NCI-H345 (cell line): ENCODE measurements at places on chromosomes 3 and 15.

- DNase-seq: no peak
These were observed 233.1 kb downstream of the THRB start for GRCh38 chr3:24261521-24261920.

DNA sequence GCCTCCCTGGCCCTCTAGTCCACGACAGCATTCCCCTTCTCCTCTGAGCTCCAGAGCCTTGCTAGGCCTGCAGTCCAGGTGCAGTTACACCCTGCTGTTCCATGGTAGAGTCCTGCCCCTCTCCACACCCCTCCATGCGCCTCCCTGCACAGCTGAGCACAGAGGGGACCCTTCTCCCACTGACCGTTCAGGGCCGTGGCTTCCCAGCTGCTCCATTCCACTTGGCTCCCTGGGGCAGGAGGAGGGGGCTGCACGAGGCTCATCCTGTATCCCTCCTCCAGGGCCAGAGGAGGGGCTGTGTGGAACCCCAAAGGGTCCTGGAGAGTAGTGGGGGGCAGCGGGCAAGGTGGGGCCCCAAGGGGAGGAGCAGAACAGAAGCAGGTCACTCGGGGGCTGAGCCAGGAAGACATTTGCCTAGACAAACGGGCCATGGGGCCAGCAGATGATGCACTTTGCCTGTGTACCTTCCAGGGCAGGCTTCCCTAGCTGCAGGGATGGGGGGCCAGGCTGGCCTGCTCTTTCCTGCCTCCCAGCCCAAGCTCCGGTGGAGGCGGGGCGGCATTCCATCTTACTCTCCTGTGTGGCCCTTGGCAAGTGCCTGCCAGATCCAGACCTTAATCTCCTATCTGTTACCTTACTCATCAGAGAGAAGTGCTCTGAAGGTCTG is 20.7 kb upstream of the GOLGA6C start:
- DNase-seq: no peak

DNA sequence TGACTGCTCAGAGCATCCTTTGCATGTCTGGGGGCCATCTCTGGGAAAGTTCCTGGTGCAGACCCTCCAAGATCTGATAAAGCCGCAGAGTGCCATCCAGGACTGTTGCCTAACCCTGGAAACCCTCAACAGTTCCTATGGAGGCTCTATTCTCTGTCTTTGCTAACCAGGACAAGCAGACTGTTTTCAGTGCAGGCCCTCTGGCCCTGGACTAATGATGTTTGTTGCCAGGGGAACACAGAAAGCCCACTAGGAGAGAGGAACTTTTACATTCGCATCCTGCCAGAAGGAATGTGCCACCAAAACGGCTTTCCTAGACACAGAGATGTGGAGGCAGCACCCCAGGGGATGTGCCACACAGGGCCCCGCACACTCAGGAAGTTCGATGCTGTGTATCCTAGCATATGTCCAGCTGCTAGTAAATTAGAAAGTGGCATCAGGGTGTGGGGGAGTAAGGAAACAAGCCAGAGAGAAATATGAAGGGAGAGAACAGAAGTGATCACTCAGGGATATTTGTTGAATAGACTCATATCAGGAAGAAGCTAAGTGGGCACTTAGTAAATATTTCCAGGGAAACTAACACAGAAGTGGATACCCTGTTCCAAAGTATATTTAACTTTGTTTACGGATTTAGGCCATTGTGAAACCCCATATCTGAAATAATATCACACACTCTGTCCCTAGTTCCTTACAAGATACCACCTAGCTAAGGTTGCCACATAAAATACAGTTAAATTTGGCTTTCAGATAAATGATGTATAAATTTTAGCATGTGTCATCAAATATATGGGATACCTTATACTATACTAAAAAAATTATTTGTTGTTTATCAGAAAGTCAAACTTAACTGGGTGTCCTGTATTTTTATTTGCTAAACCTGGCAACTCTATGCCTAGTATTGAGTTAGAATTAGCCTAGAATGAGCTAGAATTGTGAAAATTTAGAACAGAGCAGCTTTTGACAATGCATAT is 29.9 kb upstream of the TMOD3 start:
- no peak for DNase-seq

GRCh38 chr3:60536420-60536819 is 714.8 kb downstream of the FHIT start:
- DNase-seq: peak; percentile 70

- DNase-seq: no peak
These were observed 42.1 kb downstream of the CDCP1 start for GRCh38 chr3:45103753-45104714.

- DNase-seq: no peak
These were observed 124.3 kb upstream of the PTX3 start for GRCh38 chr3:157312376-157312745.

GRCh38 chr3:84679211-84679610 is 279.6 kb upstream of the CADM2 start:
- no peak for DNase-seq

GRCh38 chr15:38164061-38164460 is 88.6 kb upstream of the SPRED1 start:
- no peak for DNase-seq

GRCh38 chr3:171328419-171329082 is 131.7 kb downstream of the TNIK start:
- DNase-seq: no peak

- no peak for DNase-seq
These were observed 25.2 kb downstream of the EOMES start for GRCh38 chr3:27696906-27697305.

GRCh38 chr3:115784739-115785536 is 161.6 kb downstream of the GAP43 start:
- peak; percentile 6 for DNase-seq

GRCh38 chr15:98671060-98672008 is 23.0 kb downstream of the IGF1R start:
- DNase-seq: no peak

GRCh38 chr15:32716216-32716914 is 1.4 kb upstream of the GREM1 start:
- no peak for DNase-seq

GRCh38 chr3:73296859-73297258 is 235.4 kb downstream of the EBLN2 start:
- DNase-seq: no peak

DNA sequence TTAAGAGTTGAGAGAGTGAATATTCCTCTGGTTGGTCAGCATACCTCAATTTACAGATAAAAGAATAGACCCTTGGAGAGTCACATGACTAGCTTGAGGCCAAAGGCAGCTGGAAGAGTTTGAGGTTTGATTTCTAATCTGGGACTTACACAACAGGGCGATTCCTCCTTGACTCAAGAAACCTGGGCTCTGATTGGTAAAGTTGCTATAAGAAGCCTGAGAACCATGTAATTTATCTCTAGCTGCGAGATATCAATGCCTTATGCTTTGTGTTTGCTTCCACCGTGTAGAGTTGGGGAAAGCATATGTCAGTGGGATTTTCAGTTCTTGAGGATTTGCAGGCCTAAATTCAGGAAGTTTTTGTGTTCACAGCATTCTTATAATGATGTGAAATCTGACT is 206.0 kb downstream of the KLHL25 start:
- no peak for DNase-seq

DNA sequence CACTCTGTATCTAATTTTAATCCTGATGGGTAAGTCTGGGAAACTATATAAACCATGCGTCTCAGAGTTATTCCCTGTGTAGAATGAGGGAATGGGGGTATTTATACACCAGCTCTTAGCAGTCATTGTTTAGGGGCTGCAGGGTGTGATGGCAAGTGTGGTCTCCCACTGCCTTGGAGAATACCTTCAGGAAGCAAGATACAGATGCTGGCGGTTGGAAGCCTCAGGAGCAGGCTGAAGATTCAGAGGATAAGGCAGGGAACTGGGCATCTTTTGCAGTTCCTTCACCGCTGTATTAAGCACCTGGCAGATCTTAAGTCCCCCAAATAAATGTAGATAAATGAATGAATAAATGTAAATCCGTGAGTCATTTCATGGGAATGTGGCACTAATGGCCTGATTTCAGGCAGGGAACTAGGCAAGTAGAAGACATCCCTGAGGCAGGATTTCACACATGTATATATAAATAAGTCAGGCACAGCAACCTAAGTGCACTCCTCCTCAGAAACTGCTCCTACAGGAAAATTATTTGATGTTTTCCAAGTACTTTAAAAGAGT is 209.2 kb upstream of the GADL1 start:
- DNase-seq: no peak

- no peak for DNase-seq
These were observed 22.4 kb upstream of the IL16 start for GRCh38 chr15:81174125-81174791.

- DNase-seq: no peak
These were observed 281.7 kb downstream of the ROBO2 start for GRCh38 chr3:77321646-77322045.

DNA sequence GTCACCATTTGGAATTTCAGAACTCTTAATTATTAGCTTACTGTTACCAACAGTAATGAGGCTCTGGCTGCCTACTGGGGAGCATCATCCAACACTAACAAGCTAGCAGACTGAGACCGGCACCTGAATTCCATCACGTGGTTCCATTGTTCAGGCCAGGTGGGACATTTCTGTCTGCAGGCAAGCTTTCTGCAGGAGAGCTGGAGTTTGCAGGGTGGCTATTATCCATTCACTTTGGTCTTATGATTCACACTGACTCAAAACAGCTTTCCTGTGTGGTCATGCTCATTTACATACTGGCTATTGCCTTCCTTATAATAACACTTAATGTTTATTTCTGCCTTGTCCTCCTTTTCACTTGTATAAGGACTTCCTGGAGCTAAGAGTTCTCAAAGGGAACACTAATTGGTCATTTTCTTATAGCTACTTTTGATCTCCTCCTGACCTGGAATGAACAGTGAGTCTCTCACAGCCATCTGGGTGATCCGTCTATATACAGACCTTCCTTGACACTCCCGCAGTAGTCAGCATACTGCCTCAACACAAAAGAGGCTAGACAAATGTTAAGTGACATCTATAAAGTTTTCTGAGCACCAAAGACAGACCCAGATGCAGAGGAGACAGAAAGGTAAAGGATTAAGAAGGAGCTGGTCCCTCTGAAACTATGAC is 695.4 kb downstream of the FHIT start:
- no peak for DNase-seq

DNA sequence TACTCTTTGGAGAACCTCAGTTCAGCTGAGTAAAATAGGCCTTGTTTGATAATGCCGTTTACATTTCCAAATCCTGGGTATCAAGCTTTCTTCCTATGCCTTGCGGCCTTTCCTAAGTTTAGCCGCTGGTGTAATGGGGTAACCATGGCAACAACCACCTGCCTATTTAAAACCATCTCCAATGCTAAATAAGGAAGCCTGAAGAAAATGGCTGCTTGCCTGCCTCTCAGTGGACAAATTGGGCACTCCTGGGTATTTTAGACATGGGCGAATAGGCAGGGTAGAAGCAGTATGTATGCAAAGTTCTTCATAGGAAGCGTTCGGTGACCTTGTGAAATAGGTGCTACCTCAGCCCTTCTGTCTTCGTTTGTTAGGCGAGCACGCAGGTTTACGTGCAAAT is 122.7 kb downstream of the DGKG start:
- no peak for DNase-seq
